ENCODE measurements at places on chromosomes 16 and 17.

DNA sequence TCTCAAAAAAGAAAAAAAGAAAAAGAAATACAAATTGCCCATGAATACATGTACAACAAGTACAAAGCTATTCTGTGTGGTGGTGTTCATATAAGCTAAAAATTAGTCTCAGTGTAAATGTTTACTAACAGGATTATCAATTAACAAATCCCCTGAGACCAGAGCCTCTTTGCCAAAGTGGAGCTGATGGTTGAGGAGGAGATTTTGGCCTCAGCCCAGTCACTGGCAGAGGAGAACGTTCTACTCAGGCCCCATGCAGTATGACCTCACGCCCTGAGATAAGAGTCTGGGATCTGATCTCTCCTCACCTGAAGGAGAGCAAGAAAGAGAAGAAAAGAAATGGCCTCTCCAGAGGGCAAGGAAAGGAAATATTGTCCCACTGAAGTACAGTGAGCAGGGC lies 35.5 kb upstream of the NOL11 start:
- no peak for DNase-seq

GRCh38 chr17:6245301-6246177 lies 175.4 kb downstream of the WSCD1 start:
- DNase-seq, result no peak

GRCh38 chr16:56931892-56932720 lies at the start of gene HERPUD1:
HERPUD1 (plus strand) TSS chr16:56932142; CDS start chr16:56932245, 103 bp downstream.
- peak; percentile 98 for DNase-seq

GRCh38 chr17:7750321-7750821 lies 32.8 kb downstream of the DNAH2 start:
- DNase-seq, result no peak

DNA sequence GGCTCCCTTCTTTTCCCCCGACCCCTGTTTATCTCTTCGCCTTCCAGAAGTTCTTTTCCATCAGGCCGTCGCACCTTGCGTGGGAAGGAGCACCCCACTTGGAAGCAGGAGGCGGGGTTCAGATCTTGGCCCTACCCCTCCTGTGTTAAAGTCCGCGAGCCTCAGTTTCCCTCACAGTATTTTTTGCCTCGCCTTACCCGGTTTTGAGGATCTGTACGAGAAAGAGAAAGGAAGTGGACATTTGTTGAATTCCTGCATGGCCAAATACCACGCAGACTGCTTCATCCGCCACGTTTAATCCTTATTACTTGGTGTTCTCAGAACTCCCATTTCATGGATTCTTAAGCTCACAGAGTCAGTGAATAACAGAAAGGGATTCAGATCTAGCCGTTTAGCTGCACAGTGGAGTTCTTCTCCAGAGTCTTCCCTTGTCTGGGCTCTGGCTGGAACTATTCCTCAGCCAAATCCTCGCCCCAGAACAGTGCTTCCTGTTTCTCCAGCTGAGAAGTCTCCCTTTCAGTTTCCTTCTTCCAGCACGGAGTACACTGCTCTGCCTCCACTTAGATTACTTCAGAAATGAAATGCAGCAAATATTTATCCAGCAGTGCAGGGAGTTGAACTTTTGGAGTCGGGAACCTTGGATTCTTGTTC lies 590 bp downstream of the TMEM219 start:
- no peak for DNase-seq

DNA sequence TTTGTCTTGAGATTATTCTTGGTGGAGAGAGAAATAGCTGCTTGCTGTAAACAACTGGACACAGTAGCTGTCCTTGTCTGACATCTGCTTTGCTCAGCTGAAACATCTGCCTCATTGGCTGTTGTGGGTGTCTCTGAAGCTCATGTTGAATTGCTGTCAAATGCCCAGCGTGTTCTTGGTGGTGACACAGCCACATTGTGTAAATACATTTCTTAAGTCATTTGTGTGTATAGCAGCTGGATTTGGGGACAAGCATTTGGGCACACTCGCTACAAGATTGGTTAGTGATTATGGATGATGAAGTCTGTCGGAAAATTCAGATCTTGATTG lies 5.3 kb downstream of the FAM234A start:
- no peak for DNase-seq
